Thoracic aorta (tissue), 2 donors: ENCODE measurements at places on chromosomes 3 and 15. TPM values are rescaled to one million over a fixed set of nuclear protein-coding genes. Genes with fewer than 3 reads are reported as not detected.

GRCh38 chr3:115524549-115524948 lies 98.8 kb upstream of the GAP43 start:
- no peaks in the 10 kb centered on the region for H3K36me3 ChIP-seq
- DNase-seq: no peak
- no peaks in the 10 kb centered on the region for H3K27me3 ChIP-seq
- no peak overlapping the region for H3K4me3 ChIP-seq
- H3K27ac ChIP-seq: no peak overlapping the region

TMEM207 gene
- total RNA-seq: not detected

DNA sequence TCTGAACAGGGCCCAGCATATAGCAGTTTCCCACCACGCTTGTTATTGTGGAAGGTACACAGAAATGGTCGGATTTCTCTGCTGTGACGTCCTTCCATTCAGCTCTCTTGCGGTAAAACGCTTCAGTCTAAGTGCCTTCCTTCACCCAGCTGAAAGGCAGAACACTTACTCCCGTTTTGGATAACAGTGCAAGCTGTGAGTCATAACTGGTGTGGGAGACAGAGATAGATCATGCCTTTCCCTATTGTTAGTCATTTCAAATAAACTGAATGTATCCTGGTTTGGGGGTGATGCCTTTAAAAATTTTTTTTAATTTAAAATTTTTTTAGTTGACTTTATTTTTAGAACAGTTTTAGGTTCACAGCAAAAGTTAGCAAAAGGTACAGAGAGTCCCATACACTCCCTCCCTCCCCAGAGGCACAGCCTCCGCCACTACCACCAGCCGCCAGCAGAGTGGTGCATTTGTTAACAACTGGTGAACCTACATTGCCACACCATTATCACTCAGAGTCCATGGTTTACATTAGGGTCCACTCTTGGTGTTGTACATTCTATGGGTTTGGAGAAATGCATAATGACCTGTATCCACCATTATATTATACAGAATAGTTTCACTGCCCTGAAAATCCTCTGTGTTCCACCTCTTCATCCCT lies 94.9 kb upstream of the NSMCE3 start:
- H3K27me3 ChIP-seq: no peaks in the 10 kb centered on the region
- H3K4me1 ChIP-seq: no peaks in the 10 kb centered on the region
- H3K4me3 ChIP-seq: no peak overlapping the region
- H3K27ac ChIP-seq: no peak overlapping the region
- no peak for DNase-seq
- no peaks in the 10 kb centered on the region for H3K36me3 ChIP-seq

IQCF5 gene
- not detected for total RNA-seq

PHLDB2 gene
- 99.0 TPM for total RNA-seq

GRCh38 chr3:37810848-37811247 lies 50.8 kb upstream of the CTDSPL start:
- H3K27me3 ChIP-seq: no peaks in the 10 kb centered on the region
- H3K4me1 ChIP-seq: peaks cover 40% of the 10 kb centered on the region
- H3K4me3 ChIP-seq: no peak overlapping the region
- H3K36me3 ChIP-seq: no peaks in the 10 kb centered on the region

DNA sequence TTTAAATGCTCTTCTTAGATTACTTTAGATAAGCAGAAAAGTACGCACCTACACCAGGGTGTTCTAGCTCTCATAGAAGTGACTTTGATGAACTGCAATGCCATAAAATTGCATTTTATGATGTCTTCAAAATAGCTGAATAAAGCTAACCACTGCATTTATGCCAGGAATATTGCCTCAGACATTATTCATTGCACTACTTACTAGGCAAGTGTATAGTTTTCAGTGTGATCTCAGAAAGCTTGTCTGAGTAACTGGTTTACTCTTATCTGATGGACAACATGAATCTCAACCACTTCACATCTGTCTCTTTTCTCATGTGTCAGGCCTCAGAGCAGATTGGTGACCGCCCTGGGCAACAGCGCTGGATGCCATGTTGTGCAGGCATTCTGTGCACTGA lies 119.3 kb upstream of the SLC2A2 start:
- no peak overlapping the region for H3K27ac ChIP-seq
- DNase-seq: no peak
- no peaks in the 10 kb centered on the region for H3K27me3 ChIP-seq
- no peaks in the 10 kb centered on the region for H3K4me1 ChIP-seq
- H3K36me3 ChIP-seq: no peaks in the 10 kb centered on the region

CTXN2 gene
- total RNA-seq: not detected

- H3K4me3 ChIP-seq: no peak overlapping the region
- no peaks in the 10 kb centered on the region for H3K4me1 ChIP-seq
- H3K27me3 ChIP-seq: no peaks in the 10 kb centered on the region
- DNase-seq: no peak
- no peaks in the 10 kb centered on the region for H3K36me3 ChIP-seq
Measured at GRCh38 chr3:135929670-135930069, 35.9 kb upstream of the PPP2R3A start.

DNA sequence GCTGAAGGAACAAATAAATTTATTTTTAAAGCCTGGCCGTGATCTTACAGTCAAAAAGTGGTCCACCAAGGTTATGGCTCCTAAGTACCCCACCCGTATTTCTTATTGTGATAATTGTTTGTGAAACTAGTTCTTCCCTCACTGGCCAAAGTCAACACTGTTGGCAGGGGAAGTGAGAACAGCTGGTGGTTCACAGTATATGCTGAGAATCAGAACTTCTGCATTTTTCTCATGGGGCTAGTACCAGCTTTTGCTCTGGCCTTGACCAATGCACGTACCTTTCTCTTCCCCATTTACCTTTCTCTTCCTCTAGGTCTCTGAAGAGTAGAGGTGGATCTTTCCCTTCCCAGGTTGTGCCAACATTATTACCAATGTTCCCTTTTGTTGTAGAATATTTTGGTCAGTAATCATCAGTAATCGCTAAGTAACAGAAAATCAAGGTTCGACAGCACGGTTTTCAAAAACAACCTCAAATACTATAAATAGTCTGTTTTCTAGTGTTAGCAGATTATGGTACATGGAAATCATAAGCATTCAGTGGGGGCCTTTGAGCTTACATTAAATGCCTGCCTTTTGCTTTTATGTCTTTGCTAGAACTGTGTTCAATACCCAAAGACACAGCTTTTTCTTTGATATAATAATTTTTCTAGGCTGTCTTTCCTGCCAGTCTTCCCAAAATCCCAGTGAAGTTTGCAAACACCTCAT lies 268.0 kb downstream of the LPP start:
- DNase-seq: no peak
- peaks cover 39% of the 10 kb centered on the region for H3K4me1 ChIP-seq
- H3K27ac ChIP-seq: peak overlapping the region; percentile 7
- no peaks in the 10 kb centered on the region for H3K36me3 ChIP-seq
- no peak overlapping the region for H3K4me3 ChIP-seq

CCR2 gene
- total RNA-seq: 8.2 TPM

- H3K4me3 ChIP-seq: no peak overlapping the region
- peaks cover under 1% of the 10 kb centered on the region for H3K4me1 ChIP-seq
- H3K27me3 ChIP-seq: no peaks in the 10 kb centered on the region
- H3K36me3 ChIP-seq: no peaks in the 10 kb centered on the region
- DNase-seq: no peak
Measured at GRCh38 chr15:92102395-92102755, 248.9 kb downstream of the SLCO3A1 start.

DNA sequence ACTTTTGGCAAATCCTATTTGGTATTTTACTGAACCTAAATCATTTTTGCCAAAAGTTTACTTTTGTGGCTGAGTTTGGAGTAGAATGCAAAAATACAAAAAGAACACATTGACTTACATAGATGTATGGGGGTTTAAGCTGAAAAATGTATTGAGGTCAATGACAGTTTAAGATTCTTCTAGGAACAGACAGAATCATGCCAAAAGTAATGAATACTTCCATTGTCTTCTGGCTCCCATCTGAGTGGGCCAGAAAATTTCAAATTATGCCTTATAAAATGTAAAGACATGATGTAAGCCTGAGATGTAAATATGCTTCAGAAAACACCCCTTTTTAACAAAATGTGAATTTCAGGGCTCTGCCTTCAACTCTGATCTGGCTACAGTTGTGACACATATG lies 375.1 kb upstream of the DPH6 start:
- DNase-seq: no peak
- H3K27ac ChIP-seq: no peak overlapping the region
- H3K4me1 ChIP-seq: no peaks in the 10 kb centered on the region
- no peaks in the 10 kb centered on the region for H3K36me3 ChIP-seq
- no peaks in the 10 kb centered on the region for H3K27me3 ChIP-seq

DNA sequence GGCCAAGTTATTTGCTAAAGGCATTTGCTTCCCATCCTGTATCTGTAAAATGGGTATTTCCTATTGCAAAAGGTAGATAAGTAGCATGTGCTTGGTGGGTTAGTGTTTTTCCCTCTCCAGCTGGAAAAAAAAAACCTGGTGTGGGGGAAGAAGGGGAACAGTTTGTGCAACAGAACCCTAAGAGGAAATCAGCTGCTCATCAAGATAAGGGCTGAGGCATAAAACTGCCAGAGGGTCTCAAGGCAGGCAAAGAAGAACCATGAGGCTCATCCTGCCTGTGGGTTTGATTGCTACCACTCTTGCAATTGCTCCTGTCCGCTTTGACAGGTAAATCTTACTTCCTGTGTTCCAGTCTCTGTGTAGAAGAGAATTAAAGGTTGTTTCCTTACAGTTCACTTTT lies at the start of gene CPA3:
Gene CPA3, plus strand, starts transcription at position 248 of the 400 bp plus-strand sequence. Its CDS starts 12 bp downstream, at position 260.
- no peaks in the 10 kb centered on the region for H3K4me1 ChIP-seq
- no peak within 1 kb of the TSS for H3K27ac ChIP-seq
- H3K27me3 ChIP-seq: no peaks in the 10 kb centered on the region
- H3K4me3 ChIP-seq: no peak within 1 kb of the TSS
- H3K36me3 ChIP-seq: no peaks in the 10 kb centered on the region

SERINC4 gene
- total RNA-seq: not detected

DNA sequence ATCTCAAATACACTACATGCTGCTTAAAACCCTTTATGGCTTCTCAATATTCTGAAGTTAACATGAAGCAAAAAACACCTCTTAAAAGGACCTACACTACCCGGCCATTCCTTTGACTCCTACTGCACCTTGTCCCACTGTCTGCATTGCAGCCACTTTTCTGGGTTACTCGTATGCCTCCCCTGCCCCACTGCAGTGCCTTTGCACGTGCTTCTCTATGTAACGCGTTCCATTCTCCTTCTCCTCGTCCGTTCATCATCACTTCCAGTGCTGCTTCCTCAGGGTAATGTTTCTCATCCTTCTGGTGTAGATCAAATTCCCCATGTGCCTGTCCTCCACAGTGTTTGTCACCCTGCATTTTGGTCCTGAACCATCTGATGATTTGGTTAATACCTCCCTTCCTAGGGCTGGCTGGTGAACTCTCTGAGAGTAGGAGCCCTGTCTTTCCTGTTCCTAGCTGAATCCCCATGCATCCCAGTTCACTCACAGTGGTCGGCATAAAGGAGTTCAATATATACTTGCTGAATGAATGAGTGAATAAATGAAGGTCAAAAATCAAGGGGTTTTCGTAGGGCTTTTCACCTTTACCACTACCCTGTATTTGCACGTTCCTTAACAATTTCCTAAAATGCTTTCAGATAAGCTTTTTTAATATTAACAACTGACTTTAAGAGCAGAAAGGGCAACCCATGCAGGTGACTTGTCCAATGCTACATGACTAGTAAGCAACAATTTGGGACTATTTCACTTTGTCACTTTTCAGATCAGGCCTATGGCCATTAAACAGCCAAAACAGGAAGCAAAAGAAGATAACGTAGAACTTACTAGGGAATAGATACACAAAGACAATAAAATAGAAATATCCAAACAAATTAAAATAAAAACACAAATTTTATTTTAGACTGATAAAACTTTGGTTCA lies 2.4 kb upstream of the STT3B start:
- peak overlapping the region; percentile 91 for H3K27ac ChIP-seq
- no peak for DNase-seq
- H3K27me3 ChIP-seq: no peaks in the 10 kb centered on the region
- H3K4me1 ChIP-seq: peaks cover 9% of the 10 kb centered on the region
- H3K4me3 ChIP-seq: peak overlapping the region; percentile 83
- H3K36me3 ChIP-seq: no peaks in the 10 kb centered on the region

DNA sequence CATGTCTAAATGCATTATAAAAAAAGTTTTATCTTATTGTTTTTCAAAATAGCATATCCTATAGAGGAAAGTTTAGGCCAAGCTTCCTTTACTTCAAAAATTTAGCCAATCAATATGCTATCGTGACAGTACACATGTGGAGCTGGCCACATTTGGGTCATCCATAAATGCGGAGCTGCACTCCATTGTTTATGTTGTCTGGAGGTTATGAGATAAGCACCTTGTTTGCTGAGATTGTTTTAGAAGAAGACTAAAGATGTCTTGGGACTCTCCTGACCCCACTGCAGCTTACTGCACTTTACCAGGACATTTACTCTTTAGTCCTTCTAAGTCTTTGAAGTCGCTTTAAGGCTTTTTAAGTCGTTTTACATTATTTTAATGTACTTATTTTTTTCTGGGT lies 265.9 kb downstream of the OCA2 start:
- no peaks in the 10 kb centered on the region for H3K36me3 ChIP-seq
- H3K4me1 ChIP-seq: no peaks in the 10 kb centered on the region
- no peak for DNase-seq

GRCh38 chr15:51887887-51888592 lies 58.6 kb downstream of the TMOD3 start:
- H3K36me3 ChIP-seq: no peaks in the 10 kb centered on the region
- no peak overlapping the region for H3K27ac ChIP-seq
- DNase-seq: no peak
- no peak overlapping the region for H3K4me3 ChIP-seq
- H3K27me3 ChIP-seq: no peaks in the 10 kb centered on the region
- peaks cover 2% of the 10 kb centered on the region for H3K4me1 ChIP-seq

GRCh38 chr3:174377684-174378083 lies 481.4 kb upstream of the NAALADL2 start:
- no peak overlapping the region for H3K4me3 ChIP-seq
- no peak for DNase-seq
- H3K36me3 ChIP-seq: no peaks in the 10 kb centered on the region

- H3K27ac ChIP-seq: no peak overlapping the region
- no peaks in the 10 kb centered on the region for H3K36me3 ChIP-seq
- H3K4me3 ChIP-seq: no peak overlapping the region
- no peak for DNase-seq
Measured at GRCh38 chr3:63193647-63194046, 84.5 kb upstream of the SYNPR start.

- H3K4me3 ChIP-seq: no peak overlapping the region
- no peak for DNase-seq
- no peaks in the 10 kb centered on the region for H3K27me3 ChIP-seq
- H3K36me3 ChIP-seq: no peaks in the 10 kb centered on the region
- H3K27ac ChIP-seq: no peak overlapping the region
Measured at GRCh38 chr15:84009616-84010015, 226.0 kb upstream of the GOLGA6L4 start.

DNA sequence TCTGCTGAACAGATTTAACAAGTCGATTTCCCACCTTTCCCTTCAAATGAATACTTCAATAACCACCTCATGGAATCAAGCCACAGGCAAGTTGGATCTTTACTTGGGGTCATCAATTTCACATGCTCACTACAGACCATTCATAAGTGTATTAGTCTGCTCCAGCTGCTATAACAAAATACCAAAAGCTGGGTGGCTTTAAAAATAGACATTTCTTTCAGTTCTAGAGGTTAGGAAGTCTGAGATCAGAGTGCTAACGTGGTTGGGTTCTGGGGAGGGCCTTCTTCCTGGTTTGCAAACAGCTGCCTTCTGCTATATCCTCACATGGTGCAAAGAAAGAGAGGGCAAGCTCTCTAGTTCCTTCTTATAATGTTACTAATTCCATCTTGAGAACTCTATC lies 5.1 kb downstream of the GPR176 start:
- no peaks in the 10 kb centered on the region for H3K27me3 ChIP-seq
- H3K27ac ChIP-seq: no peak overlapping the region
- H3K4me3 ChIP-seq: no peak overlapping the region
- H3K4me1 ChIP-seq: no peaks in the 10 kb centered on the region
- DNase-seq: no peak

OXTR gene
- 55.1 TPM for total RNA-seq
